ENCODE measurements at places on chromosomes 1 and 21.
A peak's percentile ranks its signal among the peaks of the same experiment; 100 is the strongest.

GRCh38 chr1:88744142-88744541 lies 60.1 kb downstream of the PKN2 start:
- no peak for DNase-seq

DNA sequence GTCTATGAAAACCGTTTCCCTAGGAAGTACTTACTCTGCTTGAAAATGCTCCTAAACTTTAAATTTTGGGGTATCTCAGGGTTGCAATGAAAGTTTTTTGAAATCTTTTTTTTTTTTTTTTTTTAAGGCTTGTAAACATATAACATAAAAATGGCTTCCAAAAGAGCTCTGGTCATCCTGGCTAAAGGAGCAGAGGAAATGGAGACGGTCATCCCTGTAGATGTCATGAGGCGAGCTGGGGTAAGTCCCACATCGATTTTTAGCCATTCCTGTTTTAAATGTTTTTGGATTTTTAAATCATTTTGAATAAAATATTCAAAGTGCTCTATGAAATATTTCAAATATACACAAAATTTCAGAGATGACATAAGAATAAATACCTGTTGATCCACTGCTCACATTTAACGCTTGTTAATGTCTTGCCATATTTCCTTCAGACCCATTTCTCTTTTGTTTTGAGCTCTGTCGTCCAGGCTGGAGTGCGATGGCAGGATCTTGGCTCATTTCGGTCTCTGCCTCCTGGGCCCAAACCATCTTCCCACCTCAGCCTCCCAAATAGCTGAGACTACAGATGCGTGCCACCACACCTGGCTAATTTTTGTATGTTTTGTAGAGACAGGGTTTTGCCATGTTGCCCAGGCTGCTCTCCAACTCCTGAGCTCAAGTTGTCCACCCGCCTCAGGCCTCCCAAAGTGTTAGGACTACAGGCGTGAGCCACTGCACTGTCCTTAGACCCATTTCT lies 1.3 kb downstream of the PARK7 start:
- DNase-seq: no peak

- DNase-seq: no peak
Measured at GRCh38 chr1:1189111-1189510, 15.4 kb downstream of the TTLL10 start.

- no peak for DNase-seq
Measured at GRCh38 chr1:37149296-37149695, 115.0 kb upstream of the GRIK3 start.

GRCh38 chr1:24769656-24770651 lies 24.7 kb downstream of the CLIC4 start:
- DNase-seq: peak; percentile 96

DNA sequence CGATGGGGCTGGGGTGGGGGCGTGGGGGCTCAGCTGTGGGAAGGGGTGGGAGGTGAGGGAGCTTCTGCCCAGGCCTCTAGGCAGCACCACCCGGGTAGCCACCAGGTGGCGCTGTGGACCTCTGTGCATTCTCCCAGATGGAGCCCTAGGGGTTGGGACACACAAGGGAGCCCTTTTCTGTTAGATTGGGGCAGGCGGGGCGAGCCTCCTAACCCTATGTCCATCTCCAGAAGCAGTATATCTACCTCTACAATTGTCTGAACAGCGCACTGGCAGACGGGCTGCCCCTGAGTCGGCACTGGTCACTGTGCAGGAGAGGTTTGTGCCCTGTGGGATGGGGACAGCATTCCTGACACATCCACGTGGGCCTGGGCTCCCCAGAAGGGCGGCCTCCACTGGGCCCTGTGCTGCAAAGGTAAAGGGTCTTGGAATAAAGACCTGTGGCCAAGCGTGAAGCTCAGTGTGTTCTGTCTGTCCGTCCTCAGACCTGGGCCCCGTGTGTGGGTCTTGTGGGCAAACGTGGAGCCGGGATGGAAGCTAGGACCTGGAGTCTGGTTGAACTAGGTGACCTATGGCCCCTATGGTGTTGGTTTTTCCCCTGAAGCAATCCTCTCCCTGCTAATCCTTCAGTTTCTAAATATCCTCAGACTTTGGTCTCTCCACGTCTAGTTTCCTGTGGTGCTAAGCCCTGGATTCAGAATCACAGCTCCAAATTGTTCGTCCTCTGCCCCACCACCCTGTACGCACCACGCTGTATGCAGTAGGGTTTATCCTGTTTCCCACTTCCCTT lies 4.4 kb upstream of the LGR6 start:
- peak; percentile 55 for DNase-seq

DNA sequence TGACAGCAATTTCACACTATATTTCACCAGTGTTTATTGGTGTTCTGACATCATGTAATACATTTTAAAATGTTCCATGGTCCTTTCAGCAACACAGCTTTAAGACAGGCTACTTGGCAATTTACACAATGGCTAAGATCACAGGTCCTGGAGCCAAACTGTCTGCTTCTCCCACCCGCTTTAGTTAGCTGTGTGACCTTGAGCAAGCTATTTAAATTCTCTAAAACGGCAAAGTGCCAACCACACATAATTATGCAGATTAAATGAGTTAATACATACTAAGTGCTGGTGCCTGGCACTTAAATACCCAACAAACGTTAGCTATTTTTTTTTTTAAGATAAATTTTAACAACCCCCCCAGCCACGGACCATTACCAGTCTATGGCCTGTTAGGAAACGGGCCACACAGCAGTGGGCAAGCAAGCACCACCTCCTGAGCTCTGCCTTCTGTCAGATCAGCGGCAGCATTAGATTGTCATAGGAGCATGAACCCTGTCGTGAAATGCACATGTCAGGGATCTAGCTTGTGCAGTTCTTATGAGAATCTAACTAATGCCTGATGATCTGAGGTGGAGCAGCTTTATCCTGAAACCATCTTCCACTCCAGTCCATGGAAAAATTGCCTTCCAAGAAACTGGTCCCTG lies 26.9 kb downstream of the SOD1 start:
- DNase-seq: no peak

DNA sequence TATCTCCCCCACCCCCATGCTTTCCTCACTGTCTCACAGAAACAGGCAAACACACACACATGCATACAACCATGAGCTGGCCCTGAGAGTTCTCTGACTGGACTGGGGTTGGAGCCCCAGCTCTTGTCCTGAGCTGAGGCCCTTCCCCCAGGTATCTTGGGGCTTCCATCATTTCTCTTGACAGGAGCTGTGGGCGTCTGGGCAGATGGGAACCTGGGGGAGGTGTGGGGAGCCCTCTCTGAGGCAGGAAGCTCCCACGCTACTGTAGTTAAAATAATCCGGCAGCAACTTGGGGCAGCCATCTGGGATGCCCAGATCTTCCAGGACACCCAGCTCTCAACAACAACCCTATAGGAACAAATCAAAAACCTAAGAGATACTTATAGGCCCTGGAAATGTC lies 2.7 kb upstream of the KIF21B start:
- DNase-seq: no peak

DNA sequence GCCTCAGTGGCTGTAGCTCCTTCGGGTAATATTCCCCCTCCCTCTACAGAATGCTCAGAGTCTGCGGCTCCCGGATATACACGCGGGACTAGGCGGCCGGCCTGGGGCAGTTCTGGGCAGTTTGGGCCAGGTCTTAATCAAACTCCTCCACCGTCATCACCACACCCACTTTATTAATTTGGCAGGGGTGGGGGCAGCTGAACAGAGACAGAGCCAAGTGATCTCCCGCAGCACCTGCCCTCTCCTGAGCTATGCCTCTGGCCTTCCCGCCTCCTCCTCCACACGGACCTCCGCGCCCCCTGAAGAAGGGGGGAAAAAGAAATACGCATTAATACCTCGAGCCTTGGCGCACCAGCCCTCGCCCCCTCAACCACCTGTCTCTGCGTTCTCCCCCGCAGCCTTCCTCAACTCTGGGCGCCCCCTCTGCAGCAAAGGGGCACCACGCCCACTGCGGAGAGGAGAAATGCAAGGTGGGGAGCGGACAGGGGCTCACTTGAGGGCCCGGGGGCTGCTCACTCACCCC lies 42.6 kb downstream of the CD34 start:
- peak; percentile 45 for DNase-seq

DNA sequence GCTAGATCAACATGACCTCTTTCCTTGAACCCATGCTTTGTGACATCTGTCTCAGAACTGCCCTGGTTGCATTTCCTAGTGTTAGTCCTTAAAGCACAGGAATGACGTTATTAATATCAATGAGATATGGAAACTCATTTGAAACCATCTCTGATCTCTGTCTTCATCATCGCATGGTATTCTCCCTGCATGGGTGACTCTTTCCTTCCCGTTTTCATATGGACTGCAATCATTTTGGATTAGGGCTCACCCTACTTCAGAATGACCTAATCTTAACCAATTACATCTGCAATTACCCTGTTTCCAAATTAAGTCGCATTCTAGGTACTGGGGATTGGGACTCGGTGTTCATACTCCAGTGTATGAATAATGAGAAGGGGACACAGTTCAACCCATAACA lies 41.7 kb upstream of the DISC1 start:
- DNase-seq: no peak

- DNase-seq: no peak
Measured at GRCh38 chr1:83834621-83835264, 164.2 kb downstream of the TTLL7 start.

DNA sequence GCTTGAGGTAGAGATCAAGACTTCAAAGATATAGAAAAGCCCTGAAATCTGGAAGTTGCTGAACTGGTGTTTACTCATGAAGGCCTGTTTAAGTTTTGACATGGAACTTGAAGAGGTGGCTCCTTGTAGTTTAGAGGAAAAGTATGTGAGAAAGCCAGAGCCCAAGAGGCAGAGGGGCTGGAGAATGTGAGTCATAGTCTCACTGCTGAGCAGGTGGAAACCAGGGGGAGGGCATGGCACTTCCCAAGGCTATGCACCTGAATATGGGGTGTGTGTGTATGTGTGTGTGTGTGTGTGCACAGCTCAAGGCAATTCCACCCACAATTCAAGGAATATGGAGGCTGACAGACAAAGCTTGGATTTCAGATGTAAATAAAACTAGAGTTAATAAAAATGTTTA lies 46.8 kb upstream of the C1orf198 start:
- no peak for DNase-seq

DNA sequence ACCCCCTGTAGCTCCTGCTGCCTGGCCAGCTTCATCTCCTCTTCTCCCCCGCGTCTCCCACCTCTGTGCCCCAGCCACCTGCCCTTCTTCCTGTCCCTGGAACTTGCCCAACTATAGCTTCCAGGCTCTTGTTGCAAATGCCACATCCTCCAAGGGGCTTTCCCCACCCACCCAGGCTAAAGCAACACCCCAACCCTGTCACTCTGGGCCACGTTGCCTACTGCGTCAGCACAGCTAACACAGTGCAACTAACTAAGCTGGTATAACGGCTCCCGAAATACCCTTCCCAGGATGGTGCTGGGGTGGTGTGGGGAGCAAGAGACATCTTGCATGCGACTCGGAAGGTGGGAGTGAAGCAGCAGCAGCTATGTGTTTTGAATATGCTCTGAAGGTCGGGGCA lies 19.7 kb downstream of the CAMK2N1 start:
- DNase-seq: no peak

DNA sequence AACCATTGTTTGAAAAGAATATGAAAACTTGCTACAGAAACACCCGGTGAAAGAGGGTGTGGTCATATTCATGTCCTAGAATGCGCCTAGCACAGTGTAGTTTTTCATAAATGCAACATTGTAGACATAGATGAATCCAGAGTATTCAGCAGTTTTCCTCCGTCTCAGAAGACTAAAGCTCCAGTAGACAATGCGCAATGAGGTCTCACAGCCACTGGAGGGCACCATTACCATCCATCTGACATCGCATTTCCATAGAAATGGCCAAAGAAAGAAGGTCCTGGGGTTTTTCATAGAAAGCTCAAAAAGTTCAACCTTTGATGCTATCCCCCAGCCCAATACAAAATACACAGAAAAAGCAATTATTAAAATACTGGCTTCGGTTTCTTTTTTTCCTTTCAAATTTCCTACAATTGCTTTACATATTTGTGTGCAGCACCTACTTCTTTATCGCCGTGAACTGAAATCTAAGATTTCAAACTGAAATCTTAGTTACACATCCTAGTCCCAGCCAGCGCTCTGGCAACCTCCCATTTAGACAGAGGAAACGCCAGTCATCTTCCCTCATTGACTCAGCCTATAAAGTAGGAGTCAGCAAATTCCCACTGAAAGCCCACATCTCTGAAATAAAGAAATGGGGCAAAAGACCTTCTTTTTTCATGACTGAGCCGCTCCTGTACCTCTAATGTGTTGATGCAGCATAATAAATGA lies 3.9 kb upstream of the CD58 start:
- DNase-seq: peak; percentile 69

- DNase-seq: no peak
Measured at GRCh38 chr1:58030456-58030855, 516.1 kb downstream of the OMA1 start.

GRCh38 chr1:113423826-113424225 lies 33.5 kb downstream of the MAGI3 start:
- DNase-seq: no peak

DNA sequence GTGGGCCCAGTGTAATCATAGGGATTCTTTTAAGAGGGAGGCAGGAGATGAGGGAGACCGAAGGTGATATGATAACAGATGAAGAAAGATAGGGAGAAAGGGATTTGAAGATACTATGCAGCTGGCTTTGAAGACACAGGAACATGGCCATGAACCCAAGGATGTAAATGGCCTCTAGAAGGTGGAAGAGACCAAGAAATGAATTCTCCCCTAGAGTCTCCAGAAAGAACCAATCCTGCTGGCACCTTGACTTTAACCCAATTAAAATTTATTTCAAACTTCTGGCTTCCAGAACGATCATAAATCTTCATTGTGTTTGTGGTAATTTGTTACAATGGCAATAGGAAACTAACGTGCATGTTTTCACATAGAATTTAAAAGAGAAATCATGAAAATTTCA lies 95.0 kb upstream of the GORAB start:
- no peak for DNase-seq

DNA sequence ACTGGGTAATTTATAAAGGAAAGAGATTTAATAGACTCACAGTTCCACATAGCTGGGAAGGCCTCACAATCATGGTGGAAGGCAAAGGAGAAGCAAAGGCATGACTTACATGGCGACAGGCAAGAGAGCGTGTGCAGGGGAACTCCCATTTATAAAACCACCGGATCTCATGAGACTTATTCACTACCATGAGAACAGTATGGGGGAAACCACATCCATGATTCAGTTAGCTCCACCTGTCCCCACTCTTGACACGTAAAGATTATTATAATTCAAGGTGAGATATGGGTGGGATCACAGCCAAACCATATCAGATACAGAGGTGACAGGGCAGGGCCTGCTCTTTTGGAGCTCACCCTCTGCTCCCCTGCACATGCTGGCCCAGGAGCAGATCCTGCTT lies 31.4 kb upstream of the TMEM61 start:
- DNase-seq: no peak

GRCh38 chr1:104593413-104594187 lies 843.9 kb downstream of the AMY1C start:
- no peak for DNase-seq

DNA sequence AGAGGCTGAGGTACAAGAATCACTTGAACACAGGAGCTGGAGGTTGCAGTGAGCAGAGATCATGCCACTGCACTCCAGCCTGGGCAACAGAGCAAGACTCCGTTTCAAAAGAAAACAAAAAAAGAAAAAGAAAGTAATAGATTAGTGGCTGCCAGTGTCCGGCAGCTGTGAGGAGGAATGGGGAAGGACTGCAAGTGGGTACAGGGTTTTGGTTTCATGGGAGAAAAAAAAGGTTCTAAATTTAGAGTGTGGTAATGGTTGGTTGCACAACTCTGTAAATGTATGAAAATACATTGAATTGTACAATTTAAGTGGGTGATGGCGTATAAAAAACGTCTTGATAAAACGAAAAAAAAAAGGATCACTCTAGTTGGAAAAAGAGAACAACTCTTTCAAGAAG lies 6.7 kb downstream of the TAF1A start:
- no peak for DNase-seq

- DNase-seq: no peak
Measured at GRCh38 chr1:26574719-26575251, 45.2 kb downstream of the RPS6KA1 start.

- DNase-seq: no peak
Measured at GRCh38 chr1:27144049-27144748, 10.7 kb downstream of the SLC9A1 start.

Measured in fibroblast of villous mesenchyme (primary cell).